Right hindlimb (tissue), 1 donor: ENCODE measurements at places on chromosomes 3 and 15.

DNA sequence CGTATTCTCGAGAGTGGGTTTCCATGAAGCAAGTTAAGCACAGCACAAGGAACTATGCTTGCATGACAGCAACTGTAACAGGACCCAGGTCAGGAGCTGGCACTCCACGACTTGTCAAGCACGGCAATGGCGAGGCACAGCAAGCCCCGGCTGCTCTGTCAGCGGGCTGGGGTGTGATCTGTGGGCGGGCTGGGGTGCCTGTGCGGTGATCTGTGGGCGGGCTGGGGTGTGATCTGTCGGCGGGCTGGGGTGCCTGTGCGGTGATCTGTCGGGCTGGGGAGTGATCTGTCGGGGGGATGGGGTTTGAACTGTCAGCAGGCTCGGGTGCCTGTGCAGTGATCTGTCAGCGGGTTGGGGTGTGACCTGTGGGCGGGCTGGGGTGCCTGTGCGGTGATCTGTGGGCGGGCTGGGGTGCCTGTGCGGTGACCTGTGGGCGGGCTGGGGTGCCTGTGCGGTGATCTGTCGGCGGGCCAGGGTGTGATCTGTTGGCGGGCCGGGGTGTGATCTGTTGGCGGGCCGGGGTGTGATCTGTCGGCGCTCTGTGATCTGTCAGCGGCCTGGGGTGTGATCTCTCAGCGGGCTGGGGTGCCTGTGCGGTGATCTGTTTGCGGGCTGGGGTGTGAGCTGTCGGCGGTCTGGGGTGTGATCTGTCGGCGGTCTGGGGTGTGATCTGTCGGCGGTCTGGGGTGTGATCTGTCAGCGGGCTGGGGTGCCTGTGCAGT, 205.7 kb downstream of the XXYLT1 start:
- DNase-seq, result no peak

DNA sequence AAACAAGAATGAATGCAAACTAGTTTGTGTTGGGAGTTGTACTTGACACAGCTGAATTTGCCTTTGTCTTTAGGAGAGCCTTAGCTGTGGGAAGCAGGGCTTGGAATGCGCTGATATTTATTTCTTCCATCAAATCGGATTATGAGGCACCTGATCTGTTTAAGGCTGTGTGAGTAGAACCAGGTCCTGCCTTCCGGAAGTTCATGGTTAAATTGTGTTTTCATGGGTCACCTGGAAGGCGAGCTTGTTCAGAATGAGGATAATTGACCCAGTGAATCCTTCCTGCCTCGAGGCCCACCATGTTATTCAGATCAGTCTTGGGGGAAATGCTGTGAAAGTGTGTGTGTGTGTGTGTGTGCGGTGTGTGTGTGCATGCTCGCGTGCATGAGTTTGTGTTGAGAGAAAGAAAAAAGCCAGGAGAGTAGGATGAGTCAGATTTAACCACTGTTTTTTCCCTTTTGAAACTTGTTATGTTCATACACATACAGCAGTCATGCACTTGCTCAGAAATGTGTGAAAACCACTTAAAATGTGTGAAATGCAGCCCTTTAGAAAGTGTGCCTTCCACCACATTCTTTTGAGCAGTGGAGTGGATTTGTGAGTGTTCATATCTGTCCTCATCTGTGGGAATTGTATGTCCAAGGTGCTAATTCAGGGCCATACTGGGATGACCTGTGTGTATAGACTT, 36.7 kb downstream of the SMAD3 start:
- DNase-seq, result no peak

- peak; percentile 52 for DNase-seq
Measured at GRCh38 chr3:86937306-86937791, 53.6 kb downstream of the VGLL3 start.

DNA sequence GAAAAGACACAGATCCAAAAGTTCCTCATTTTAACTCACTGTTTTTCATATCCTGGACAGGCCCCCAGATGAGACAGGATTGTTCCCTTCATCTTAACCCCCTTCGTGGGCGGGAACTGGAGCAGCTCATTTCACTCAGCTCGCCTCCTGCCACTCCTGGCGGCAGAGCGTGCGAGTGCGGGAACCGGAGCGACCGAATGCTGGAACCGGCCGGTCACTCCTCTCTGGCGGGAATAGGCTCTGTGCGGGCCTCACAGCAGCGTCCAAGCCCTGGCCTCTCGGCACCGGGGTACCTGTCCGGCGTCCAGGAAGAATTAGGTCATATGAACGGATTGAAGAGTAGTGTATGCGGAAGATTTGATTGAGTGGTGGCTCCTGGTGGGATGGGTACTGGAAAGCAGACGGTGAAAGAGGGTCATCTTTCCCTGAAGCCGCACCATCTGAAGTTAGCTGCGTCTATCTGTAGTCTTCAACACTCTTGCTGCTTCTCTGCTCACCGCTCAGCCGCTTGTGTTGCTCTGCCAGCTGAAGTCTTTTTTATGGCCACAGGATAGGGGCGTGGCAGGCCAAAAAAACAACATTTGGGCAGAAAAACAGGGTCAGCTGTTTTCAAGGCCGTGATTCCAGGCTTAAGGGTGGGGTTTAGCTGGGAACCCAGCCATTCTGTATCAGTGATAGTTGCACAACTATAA, 42.3 kb upstream of the FXR1 start:
- DNase-seq, result peak; percentile 54

DNA sequence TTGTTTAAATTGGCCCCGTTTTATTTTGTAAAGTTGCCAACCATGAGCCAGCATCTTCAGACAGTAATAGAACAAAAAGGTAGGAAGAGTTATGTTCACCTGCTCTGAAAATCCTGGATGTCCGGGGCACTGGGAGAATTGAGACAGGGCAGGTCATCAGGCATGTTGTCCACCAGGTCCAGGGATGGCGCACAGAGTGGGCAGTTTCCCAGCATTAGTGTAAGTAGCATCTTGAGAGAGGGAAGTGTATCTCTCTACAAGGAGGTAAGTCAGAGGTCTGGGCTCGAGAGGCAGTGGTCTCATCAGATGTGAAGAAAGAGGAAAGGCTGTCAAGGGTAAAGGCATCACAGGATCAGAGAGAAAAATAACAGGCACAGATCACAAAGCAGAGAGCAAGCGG, 339.4 kb downstream of the CLSTN2 start:
- DNase-seq, result no peak

DNA sequence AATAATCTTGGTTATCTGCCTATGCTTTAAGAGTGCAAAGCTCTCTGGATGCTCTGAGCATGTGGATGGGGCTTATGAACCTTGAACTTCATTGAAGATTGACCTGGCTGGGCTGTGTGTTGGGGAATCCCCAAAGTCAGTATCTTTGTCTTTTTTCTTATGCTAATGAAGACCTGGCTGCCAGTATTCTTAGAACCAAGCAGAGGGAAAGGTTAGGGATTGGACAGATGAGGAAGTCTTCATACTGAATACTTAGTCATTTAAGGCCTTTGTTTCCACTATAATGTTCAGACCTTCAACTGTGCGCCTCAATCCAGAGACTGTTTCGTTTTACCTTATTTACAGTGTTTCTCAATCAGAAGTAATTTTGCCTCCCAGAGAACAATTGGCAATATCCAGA, 42.5 kb upstream of the CMTM7 start:
- DNase-seq, result no peak

DNA sequence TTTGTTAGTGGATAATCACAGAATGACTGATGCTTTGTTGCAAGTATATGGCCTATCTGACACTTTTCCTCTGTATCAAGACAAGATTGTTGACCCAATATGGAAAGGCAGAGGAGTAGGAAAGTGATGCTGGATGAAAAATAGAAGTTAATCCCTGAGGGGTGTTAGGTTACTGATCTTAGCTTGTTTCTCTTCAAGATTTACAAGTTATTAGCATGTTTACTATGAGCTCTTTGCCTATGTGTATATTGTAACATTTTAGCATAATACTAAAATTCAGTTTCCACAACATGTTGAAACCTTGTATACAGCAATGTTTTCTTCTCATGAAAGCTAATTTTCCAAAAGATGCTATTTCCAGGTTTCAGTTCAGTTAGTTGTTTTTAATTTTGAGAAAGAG, 120.4 kb upstream of the CCNL1 start:
- DNase-seq, result no peak

- DNase-seq, result no peak
Measured at GRCh38 chr3:42037318-42037945, 53.7 kb upstream of the TRAK1 start.

- no peak for DNase-seq
Measured at GRCh38 chr15:26298659-26299170, 435.6 kb upstream of the ATP10A start.

DNA sequence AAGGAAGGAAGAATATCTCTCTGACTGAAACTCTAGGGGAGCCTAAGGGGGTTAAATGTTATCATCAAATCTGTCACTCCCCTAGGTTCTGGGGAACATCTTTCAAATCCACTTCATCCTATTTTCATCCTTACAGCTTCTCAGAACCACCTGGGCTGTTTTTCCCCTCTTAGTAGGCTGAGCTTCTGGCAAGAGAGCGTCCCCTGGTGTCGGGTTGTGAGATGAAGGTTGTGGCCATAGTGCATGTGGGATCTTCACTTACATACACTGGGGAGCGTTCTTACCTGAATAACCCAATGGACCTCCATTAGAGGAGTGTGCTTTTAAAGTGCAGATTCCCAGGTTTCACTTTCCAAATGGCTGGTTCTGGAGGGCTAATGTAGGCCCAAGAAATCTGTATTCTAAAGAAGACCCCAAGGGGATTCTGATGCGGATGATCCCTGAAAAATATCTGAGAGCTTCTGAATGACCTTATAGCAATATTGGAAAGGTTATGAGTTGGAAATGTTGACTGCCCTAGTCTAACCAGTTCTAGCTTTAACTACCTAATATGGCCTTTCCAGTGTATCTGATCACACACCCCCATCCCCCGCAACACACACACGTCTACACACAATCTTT, 663.7 kb downstream of the AGBL1 start:
- no peak for DNase-seq

- no peak for DNase-seq
Measured at GRCh38 chr3:64575211-64575844, 112.5 kb downstream of the ADAMTS9 start.

GRCh38 chr15:35289024-35289617, 204.0 kb upstream of the NANOGP8 start:
- DNase-seq, result no peak

- DNase-seq, result peak; percentile 95
Measured at GRCh38 chr3:9916734-9917680, at the start of gene IL17RC. IL17RC (plus strand) TSS chr3:9917098; CDS start chr3:9917316, 218 bp downstream.

- no peak for DNase-seq
Measured at GRCh38 chr15:90306560-90306959, 41.1 kb downstream of the NGRN start.

GRCh38 chr15:78951841-78952238, 7.0 kb upstream of the CTSH start:
- DNase-seq, result no peak

GRCh38 chr3:187802928-187803259, 57.6 kb upstream of the BCL6 start:
- DNase-seq, result no peak

- DNase-seq, result no peak
Measured at GRCh38 chr3:179304605-179305004, 18.2 kb upstream of the ZNF639 start.

DNA sequence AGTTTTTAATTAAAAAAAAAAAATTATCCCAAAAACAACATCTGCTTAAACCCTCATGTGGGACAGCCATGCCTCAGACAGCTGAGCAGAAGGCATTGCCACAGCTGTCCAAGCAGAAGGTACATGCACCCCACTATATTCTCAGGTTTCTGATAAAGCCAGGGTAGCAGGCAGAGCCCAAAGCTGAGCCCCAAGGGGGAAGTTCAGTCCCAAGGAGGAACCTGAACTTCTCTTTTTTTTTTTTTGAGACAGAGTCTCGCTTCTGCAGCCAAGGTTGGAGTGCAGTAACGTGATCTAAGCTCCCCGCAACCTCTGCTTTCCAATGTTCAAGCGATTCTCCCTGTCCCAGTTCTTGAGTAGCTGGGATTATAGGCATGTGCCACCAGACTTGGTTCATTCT, 33.2 kb downstream of the MKRN2 start:
- DNase-seq, result no peak

DNA sequence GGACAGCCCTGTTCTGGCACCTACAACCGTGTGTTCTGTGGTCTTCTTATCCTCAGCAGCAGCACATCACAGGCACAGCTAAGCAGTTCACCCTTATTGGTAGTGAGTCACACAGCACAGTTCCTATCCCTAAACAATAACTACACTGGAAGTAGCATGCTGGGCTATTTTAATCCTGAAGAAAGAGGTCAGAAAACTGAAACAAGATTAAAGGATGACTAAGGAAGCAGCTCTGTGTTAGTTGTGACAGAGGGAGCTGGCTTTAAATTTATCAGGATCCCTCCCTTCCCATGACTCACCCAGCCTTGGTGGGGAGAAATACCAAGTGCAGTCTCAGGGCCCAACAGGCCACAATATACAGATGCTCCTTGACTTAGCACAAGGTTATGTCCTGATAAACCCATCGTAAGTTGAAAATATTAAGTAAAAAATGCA, 144.3 kb downstream of the ERC2 start:
- DNase-seq, result no peak

- DNase-seq, result no peak
Measured at GRCh38 chr3:32113981-32114545, 7.6 kb downstream of the GPD1L start.

GRCh38 chr15:50819344-50819743, 53.8 kb upstream of the SPPL2A start:
- no peak for DNase-seq

- DNase-seq, result no peak
Measured at GRCh38 chr15:64810497-64811326, 14.7 kb downstream of the PIF1 start.

GRCh38 chr15:80727196-80727595, 32.1 kb downstream of the ABHD17C start:
- no peak for DNase-seq

GRCh38 chr3:65508750-65509422, 529.8 kb downstream of the MAGI1 start:
- no peak for DNase-seq

DNA sequence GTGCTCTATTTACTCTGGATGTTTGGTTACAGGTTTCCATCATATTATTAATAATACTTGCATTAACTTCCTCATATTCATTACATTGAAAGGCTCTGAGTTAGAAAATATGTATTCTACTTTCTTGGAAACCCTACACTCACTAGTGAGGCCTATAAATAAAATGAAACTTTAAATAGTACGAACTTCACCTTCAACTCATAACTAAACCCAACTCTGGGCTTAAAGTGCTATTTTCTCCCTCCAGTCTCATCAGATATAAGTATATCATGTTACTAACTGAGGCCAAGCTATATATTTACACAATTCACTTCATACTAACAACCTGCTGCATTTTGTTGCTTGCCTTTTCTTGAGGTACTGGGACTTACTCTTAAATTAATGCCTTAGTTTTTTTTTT, 306.7 kb downstream of the TIGIT start:
- DNase-seq, result no peak
